ENCODE measurements at places on chromosomes 16 and 17.

DNA sequence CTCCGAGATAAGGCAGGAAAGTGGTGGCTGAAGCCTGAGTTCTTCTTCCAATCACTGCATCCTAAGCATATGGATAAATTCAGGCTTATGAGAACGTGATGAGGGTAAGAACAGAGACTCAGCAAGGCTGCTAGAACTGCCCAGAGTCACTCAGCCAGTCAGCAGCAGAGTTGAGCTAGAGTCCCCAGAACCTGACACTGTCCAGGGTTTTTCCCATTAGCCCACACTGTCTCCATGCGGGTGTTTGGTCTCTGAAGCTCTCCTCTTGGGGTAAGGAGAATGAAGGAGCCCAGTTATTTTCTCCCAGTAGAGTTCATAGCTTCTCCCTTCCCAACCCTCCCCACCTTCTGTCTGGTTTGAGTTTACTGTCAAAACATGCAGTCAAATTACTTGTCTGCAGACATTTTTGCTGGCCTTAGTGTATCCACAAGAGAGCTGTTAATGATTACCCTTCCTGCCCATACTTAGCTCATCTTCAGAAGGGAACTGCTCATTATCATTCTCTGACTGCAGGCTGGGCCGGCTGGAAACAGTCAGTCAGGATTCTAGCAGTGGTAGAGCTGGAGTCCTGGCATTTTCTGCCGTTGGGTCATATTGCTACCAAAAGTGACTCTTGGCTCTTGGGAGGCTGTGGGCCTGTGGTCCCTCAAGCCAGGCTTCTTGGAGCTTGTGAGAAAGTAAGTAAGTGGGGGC, 460.0 kb downstream of the HS3ST3B1 start:
- DNase-seq: no peak

DNA sequence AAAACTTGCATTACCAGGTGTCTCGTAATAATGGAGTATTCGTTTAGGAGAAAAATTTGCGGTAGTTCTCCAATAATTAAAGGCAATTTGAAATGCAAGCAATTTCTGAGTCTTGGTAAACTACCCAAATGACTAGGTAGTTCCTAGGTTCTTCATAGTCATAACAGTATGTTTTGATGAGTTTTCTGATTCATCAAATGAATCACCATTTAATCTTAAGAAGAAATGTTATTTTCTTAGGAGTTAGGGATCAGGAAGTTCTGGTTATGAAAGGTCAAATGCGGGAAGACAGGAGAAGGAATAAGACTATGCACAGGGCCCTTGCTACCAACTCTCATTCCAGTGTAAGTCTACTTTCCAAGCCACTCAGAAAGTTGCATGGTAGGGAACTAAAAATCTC, 221.5 kb upstream of the SOX9 start:
- DNase-seq: no peak

- no peak for DNase-seq
Measured at GRCh38 chr16:48501516-48502377, 108.2 kb downstream of the N4BP1 start.

DNA sequence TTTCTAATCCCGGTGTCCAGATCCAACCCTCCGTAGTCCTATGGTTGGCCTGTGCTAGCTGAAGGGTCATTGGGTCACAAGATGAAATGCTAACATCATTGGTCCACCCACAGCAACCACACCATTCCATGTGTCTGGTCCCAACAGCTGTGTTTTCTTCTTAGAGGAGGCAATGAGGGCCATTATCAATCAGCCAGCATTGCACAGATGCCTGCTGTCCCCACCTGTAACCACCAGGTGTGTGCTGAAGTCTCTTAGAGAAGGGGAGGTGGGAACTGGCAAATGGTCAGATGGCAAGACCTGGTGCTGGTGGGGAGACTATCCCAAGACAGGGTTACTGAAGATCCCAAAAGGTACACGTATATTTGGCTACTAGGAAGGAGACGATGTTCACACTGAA, 37.4 kb downstream of the HIC1 start:
- no peak for DNase-seq

GRCh38 chr16:50208460-50208931, 55.4 kb downstream of the TENT4B start:
- no peak for DNase-seq

GRCh38 chr17:57946798-57947358, 8.3 kb downstream of the CUEDC1 start:
- DNase-seq: no peak

DNA sequence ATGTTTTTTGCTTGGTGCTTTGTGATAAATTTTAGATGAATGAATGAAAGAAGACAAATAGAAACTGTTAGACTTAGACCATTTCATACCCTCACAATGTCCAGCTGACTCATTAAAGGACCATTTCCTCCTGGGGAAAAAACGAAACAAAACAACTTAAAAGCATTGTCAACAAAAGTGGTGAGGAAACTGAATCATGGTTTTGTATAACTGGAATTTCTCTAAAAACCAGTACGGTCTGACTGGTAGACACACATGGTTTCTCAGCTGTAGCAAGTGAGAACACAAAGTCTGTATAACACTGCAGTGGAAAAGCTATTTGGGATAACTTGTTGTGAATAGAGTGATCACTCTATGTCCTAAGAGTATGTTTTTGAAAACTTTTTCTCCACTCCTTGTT, 5.3 kb upstream of the DDX52 start:
- DNase-seq: no peak
